ENCODE measurements at places on chromosomes 6 and 20.

- no peak for DNase-seq
These were observed 59.8 kb upstream of the CARMIL1 start for GRCh38 chr6:25219216-25219916.

GRCh38 chr20:16040742-16041141 is 532.5 kb downstream of the KIF16B start:
- no peak for DNase-seq

GRCh38 chr20:1456300-1456699 is 10.3 kb downstream of the NSFL1C start:
- DNase-seq = no peak

GRCh38 chr6:36633915-36634314 is 39.8 kb downstream of the SRSF3 start:
- peak; percentile 29 for DNase-seq

- DNase-seq = no peak
These were observed 10.7 kb upstream of the ULBP3 start for GRCh38 chr6:150079604-150080003.

GRCh38 chr6:44409207-44409794 is 21.8 kb downstream of the CDC5L start:
- no peak for DNase-seq

DNA sequence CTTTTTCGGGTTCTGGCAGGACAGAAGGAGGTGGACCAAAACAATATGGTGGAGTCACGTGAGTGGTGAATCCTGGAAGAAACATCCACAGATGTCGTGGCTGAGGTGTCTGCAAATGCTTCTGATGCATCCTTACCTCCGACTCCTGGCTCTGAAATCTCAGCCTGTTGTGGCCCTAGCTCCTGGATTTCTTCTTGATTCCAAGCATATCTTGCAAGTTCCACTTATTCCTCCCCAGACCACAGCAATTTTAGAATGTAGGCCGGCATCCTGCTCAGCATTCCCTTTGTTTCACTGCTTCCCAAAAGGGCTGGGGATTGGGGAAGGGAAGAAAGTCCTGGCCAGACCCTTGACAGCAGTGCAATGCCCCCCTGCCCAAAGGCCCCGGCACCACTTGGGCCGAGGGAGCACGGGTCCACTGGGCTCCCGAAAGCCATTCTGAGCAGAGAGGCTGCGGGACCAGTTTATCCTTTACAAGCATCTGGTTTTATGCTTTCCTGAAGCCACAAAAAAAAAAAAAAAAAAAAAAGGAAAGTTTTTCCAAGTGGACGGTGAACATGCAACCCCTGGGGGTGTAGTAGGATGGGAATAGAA is 200.9 kb upstream of the RNF24 start:
- DNase-seq = peak; percentile 31

GRCh38 chr6:167469101-167469500 is 144.2 kb downstream of the TTLL2 start:
- DNase-seq = no peak

- no peak for DNase-seq
These were observed 80.6 kb downstream of the NCOA7 start for GRCh38 chr6:125871365-125871764.

GRCh38 chr6:41713650-41714291 is 21.6 kb downstream of the TFEB start:
- peak; percentile 65 for DNase-seq

GRCh38 chr20:24764027-24764793 is 184.9 kb upstream of the CST7 start:
- DNase-seq = no peak

DNA sequence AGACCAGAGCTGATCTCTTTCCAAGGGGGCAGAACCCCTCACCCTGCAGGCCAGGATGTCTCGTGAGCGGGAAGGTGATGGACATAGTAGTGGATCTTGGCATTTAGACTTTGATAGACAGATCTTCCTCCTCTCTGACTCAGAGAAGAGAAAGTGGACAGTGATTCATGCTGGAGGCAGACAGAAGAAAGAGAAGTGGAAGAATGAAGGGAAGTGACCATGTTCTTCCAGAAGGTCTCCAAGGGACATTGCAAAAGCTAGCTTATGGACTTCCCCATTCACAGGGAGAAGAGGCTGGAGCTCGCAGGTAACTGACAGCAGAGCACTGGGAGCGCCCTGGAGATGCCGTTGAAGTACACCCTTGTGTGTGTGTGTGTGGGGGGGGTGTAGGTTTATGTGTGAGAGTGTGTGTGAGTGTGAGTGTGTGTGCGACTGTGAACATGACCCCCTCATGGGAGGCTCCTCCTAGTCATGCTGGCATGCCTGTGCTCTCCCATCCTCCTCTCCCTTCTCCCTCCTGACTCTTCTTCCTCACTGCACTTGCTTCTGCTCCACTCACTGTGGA is 8.0 kb upstream of the RAET1L start:
- DNase-seq = no peak

DNA sequence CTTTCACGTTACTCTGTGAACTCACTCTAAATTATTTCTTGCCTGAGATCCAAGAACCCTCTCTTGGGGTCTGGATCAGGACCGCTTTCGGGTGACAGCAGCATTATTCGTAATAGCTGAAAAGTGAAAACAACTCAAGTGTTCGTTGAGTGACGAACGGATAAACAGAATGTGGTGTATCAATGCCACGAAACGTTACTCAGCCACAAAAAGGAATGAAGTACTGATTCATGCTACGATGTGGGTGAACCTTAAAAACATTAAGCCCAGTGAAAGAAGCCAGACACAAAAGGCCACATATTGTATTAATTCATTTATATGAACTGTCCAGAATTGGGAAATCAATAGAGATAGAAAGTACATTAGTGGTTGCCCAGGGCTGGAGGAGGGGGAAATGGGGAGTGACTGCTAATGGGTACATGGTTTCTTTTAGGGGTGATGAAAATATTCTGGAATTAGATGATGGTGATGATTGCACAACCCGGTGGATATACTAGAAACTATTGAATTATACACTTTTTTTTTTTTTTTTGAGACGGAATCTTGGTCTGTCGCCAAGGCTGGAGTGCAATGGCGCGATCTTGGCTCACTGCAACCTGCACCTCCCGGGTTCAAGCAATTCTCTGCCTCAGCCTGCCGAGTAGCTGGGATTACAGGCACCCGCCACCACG is 8.4 kb downstream of the PTGIS start:
- DNase-seq = peak; percentile 42

DNA sequence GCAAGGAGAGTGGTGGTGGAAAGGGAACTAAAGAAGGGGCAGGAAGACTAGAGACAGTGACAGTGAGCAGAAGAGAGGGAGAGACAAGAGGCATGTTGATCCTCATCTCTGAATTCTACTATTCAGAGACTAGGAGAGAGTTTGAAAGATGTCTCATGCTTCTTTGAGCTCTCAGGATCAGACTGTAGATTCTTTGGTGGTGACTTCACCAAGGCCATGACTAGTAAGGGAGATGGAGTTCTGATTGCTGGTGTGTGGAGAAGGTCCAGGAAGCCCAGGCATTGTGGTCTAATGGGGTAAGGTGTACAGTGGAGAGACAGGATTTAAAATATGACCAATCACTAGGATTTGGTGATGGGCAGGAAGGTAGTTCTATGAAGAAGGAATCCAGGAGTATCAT is 713 bp downstream of the WFDC9 start:
- DNase-seq = peak; percentile 14

GRCh38 chr20:14616003-14616402 is 278.6 kb upstream of the FLRT3 start:
- no peak for DNase-seq
